ENCODE measurements at places on chromosomes 7 and 10.

- no peak for DNase-seq
Observed at GRCh38 chr10:72311667-72312066, 37.9 kb downstream of the DDIT4 start.

- no peak for DNase-seq
Observed at GRCh38 chr10:119667562-119668328, 16.6 kb downstream of the BAG3 start.

- DNase-seq: no peak
Observed at GRCh38 chr7:40996233-40996677, 706.6 kb downstream of the INHBA start.

GRCh38 chr7:76428868-76429805 is 4.4 kb downstream of the ZP3 start:
- no peak for DNase-seq

- DNase-seq: peak; percentile 15
Observed at GRCh38 chr7:66921918-66922486, 977 bp downstream of the TMEM248 start.

DNA sequence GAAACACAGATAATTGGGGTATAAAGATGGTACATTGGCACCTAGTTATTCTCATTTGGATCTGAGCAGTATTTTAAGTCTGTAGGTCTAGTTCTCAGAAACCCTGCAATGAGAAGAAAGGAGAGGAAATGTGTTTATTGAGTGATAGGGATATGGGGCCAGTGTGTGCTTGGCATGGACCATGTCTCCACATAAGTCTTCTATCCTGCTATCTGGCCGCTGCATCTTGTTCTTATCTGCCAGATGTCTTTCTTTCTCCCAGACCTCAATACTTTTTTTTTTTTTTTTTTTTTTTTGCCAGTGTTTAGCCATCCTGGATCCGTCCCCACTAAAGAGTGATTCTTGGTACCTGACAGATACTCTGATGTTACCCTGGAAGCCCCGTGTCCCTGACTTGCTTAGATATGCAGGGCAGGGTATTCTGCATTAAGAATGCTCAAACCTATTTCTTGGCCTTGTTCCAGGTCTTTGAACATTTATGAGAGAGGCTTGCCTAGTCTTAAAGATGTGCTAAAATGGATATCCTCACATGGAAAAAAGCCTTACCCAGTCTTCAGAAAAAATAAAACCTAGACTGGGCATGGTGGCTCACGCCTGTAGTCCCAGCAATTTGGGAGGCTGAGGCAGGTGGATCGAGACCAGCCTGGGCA is 10.0 kb downstream of the MTURN start:
- no peak for DNase-seq

DNA sequence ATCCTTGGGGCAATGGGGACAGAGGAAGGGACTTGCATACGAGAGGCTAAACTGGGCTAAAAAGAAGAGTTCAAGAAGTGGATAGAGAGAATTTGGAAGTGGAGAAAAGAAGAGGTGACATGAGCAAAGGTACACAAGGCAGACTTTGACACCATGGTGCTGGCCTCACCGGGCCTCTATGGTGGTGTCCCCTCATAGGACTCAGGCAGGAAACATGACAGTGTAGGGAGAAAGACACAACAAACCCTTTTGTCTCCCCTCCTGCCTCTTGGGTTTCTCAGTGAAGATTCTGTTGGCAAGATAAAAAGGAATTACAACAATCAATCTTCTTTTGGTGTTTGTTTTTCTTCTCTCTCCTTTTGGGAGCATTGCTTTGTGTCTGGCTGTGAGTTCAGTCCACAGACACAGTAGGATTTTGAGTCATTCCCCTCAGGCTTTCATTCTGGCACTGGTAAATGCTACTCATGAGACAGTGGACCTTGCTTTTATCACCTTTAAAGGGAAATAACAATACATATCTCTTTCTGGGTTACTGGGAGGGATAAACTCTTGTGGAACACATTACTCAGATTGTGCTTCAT is 827.7 kb downstream of the TNS3 start:
- no peak for DNase-seq

- no peak for DNase-seq
Observed at GRCh38 chr7:149449897-149450296, 11.0 kb downstream of the ZNF777 start.

GRCh38 chr7:12220389-12221046 is 9.4 kb downstream of the TMEM106B start:
- DNase-seq: no peak

DNA sequence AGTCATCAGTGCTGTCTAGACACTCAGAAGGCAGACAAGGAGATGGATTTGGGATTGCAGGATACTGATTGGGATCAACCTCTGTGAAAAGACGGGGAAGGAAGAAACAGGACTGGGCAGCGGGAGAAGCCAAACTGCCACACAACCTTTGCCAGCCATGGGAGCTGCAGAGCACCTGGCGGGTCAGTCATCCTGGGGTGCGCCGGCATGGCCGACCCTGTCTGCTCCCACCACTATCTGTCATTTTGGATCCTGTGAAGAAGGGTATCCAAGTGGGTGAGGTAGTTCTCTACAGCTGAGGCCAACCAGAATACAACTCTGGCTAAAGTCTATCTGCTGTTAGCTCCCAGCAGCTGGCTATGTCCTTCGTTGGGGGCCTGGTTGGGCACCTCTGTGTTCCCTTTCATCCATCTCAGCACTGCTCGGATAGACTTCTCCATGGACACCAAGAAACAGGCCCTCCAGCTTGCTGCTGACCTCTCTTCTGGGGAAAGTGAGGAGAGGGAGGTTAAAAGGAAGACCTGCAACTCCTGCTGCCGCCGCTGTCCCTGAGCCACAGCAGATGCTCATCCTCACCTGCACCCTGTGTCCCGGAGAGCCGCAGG is 11.7 kb upstream of the RBM17 start:
- DNase-seq: no peak

GRCh38 chr10:120749072-120749471 is 102.1 kb upstream of the WDR11 start:
- no peak for DNase-seq

- no peak for DNase-seq
Observed at GRCh38 chr7:22720791-22721786, 5.9 kb upstream of the IL6 start.

- no peak for DNase-seq
Observed at GRCh38 chr7:37971491-37971890, 51.1 kb downstream of the EPDR1 start.

GRCh38 chr7:1916601-1916970 is 246.5 kb downstream of the ELFN1 start:
- DNase-seq: no peak

DNA sequence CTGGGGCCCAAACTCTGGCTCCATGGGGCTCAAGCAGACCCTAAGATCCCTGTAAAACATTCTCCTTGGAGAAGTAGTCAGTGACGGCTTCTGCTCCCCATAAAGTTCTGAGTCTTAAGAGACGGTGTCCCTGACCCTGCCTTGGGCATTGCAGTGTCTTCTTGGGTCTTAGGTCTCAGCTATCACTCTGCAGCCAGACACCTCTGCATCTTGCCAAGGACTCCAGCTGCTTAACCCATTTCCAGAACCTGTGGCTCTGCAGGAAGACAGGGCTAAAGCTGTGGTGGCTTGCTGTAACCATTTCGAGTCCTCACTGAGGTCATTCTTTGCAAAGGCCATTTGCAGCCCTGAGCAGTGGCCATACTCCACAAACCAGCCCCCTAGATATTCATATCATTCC is 337.1 kb upstream of the ZMIZ1 start:
- DNase-seq: no peak

GRCh38 chr10:99360934-99361333 is 31.8 kb downstream of the CNNM1 start:
- DNase-seq: no peak

- DNase-seq: no peak
Observed at GRCh38 chr7:114365791-114366190, 48.8 kb upstream of the FOXP2 start.

DNA sequence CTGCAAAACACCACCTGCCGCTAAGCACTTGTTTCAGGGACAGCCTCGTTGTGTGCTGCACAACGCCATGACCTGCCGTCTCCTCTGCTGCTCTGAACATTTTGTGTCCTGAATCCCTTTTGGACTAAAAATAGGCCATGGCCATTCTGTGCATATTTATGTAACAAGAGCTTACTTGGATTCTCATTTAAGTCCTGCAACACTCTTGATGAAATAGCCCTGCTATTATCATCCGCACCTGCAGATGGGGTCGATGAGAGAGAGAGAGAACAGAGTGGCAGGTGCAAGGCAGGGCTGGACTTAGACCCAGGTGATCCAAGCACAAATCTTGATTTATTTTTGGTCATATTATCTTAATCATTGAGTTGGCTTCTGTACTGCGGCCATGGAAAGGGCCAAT is 121.2 kb upstream of the PRKCQ start:
- no peak for DNase-seq

DNA sequence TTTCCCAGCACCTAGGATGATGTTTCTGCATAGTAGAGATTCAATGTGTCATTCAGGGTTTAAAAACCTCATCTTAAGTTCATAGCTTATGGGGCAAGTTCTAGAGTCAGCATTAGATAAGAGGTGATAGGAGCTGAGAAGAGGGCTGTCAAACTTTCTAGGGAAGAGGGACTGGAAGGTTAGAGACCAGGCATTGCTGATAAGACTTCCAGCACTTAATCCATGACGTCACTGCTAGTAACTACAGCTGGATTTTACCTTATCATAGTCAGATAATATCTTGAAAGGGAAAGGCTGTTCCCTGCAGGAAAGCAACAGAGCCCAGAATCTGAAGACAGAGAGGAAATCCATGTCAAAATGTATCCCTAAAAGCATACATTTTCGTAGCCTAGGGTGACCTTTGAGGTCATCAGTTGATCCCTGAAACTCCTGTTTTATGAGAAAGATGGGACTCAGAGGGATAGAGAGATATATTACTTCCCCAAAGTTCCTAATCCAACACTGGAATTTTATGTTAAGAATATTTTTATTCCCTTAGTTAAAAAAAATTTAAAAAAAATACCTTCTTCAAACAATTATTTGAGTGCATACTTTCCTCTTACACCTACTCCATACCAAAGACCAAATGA is 3.3 kb upstream of the CPED1 start:
- no peak for DNase-seq

DNA sequence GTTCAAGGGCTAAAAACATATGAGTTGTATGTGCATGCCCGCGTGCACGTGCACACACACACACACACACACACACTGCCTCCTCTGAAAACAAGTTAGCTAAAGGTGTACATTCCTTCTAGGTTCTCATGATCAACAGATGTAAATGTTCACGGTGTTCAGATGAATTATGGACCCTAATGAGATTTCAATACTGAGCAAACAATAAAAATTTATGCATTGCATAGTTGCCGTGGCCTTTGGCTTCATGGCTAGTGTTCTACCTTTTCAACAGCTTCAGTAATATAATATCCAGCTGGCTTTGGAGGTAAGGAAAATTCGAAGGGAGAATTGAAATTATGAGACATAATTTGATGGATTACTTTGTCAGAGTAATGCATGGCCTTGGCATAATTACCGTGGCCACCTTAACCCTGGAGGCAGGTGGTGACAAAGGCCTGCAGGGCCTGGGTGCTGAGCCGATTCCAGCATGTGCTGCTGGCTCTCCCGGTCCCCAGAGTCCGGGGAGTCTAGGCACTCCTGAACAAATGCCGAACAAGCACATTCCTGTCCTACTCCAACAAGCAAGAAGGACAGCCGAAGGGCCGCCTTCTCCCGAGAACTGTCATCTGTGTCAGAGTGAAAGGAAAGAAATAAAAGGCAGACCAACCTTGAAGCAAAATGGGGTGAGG is 166.6 kb upstream of the TCF7L2 start:
- DNase-seq: no peak

DNA sequence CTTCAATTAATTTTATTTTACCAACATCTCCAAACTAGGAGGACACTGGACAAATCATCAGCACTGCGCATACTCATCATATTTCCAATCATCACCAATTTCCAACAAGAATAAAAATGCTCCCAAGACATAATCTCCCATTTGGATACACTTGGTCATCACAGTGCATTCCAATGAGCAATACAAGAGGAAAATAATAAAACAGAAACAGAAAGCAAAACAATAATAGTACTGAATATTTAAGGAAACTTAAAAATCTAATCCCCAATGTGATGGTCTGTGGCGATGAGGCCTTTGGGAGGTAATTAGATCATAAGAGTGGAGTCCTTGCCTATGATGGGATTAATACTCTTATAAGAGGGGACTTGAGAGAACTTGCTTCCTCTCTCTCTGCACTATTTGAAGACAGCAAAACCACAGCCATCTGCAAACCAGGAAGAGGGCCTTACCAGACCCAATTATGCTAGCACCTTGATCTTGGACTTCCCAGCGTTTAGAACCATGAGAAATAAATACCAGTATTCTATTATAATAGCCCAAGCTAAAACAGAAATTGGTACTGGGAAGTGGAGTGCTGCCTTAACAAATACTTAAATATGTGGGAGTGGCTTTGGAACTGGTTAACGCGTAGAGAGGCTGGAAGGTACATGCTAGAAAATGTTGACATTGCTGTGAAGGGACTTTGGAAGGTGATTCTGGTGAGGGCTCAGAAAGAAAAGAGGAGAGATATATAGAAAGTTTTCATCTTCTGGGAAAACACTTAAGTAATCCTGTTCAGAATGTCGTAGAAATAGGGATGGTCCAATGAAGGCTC is 91.5 kb downstream of the JAZF1 start:
- no peak for DNase-seq

DNA sequence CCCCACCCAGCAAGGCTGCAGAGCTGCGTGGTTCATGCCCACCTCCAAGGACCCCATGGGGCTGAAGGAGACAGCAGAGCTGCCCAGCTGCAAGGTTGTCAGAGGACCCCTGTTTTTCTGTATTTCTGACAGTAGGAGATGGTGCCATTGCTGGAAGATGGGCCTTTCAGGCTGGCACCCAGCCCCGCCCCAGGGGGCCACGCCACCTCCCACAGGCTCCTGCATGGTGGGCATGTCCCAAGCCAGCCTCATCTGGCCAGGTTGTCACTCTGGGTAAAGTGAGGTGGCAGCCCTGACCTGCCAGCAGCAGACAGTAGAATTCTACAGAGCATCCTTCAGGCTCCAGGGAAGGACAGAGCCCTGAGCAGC is 75.5 kb upstream of the RET start:
- no peak for DNase-seq

GRCh38 chr7:13541326-13541725 is 448.1 kb downstream of the ETV1 start:
- DNase-seq: no peak

GRCh38 chr7:33310546-33310945 is 181.2 kb downstream of the BBS9 start:
- no peak for DNase-seq

GRCh38 chr7:156074982-156075615 is 262.8 kb upstream of the SHH start:
- no peak for DNase-seq

Measured in activated T-cell treated with anti-CD3 and anti-CD28 coated beads for 24 hours (primary cell).